ENCODE measurements at places on chromosomes 5 and 9.

- DNase-seq, result no peak
These were observed 130.4 kb upstream of the RAI14 start for GRCh38 chr5:34525761-34526160.

- DNase-seq, result no peak
These were observed 13.5 kb downstream of the CFAP90 start for GRCh38 chr5:7837403-7837802.

- no peak for DNase-seq
These were observed 123.1 kb downstream of the PDE8B start for GRCh38 chr5:77333451-77334123.

- DNase-seq, result no peak
These were observed 10.5 kb upstream of the SCAI start for GRCh38 chr9:125153712-125154367.

DNA sequence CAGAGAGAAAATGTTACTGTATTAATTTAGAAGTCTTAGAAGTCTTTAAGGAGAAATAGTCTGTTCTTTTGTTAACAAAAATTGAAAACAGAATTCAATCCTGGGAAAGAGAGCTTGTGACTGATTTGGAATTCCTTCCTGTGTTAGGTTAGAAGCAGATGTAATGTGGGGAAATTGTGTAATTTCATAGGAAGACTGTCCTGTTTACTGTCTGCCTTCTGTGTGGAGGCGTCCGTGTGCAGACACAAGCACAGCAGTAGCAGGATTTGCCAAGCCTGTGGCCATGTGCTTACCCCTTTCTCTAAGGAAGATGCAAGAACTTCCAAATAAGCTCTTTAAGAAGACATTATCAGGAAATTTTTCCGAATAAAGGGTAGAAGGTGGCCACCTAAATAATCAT is 36.7 kb upstream of the F2R start:
- DNase-seq, result no peak

- DNase-seq, result no peak
These were observed 22.1 kb downstream of the GFPT2 start for GRCh38 chr5:180330810-180331646.

GRCh38 chr9:36492865-36493264 is 79.8 kb upstream of the MELK start:
- DNase-seq, result no peak

DNA sequence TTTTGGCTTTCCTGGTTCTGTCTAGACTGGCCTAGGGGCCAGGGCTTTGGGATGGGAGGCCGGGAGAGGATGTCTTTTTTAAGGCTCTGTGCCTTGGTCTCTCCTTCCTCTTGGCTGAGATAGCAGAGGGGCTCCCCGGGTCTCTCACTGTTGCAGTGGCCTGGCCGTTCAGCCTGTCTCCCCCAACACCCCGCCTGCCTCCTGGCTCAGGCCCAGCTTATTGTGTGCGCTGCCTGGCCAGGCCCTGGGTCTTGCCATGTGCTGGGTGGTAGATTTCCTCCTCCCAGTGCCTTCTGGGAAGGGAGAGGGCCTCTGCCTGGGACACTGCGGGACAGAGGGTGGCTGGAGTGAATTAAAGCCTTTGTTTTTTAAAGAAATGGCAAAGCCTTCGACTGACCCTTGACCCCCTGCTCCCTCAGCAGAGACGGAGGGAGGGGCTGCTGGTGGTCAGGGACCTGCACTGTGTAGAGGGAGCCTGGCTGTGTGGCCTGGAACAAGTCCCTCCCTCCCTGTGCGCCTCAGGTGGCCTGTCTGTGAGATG is 11.1 kb downstream of the FPGS start:
- no peak for DNase-seq

- no peak for DNase-seq
These were observed 94.0 kb downstream of the CACNA1B start for GRCh38 chr9:137971477-137972138.
